ENCODE measurements at places on chromosomes 1 and 21.

DNA sequence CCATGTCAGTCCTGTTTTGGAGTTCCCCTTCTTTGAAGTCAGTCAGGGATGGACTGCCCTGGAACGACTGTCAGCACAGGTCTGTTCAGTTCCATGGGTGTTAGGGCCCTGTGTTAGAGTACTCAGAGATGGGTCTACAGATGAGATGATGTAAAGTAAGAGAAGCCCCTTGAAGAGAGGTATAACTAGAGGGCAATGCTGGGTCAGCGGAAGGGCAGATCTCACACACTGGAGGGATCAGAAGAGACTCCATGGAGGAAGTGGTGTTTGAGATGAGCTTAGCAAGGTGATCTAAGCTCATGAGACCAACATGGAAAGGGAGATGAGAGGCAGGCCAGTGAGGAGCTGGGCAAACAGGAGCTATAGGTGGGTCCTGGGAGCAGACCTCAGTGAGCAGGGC, 7.6 kb downstream of the PPFIA4 start:
- DNase-seq, result no peak

- no peak for DNase-seq
These were observed 6.8 kb downstream of the LAPTM5 start for GRCh38 chr1:30750731-30751291.

DNA sequence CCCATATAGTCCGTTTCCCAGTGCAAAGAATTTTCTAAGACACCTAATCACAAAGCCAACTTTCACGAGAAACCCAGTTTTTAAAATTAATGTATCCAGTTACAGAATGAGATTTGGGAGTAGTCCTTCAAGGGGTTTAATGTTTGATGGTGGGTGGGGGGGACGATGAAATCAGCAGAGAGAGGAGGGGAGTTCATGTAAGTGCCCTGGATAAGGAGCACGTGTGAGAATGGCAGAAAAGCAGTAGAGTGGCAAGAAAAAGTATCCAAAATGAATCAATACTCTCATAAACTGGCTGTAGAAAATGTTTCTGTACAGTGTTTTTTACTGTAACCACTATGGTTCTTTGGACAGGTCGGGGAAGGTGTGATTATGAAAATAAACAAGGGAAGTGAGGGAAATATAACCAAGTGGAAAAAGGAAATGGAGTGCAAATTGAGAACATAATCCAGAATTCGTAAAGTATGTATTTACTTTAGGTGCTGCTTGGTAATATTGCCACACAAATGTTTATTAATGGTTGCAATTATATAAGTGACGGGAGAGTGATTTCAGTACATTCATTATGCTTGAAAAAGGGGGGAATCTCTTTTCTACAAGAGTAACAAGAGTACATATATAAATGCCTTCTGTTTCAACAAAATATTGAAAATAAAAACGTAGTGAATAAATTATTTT, 118.7 kb upstream of the RRP15 start:
- DNase-seq, result no peak

- DNase-seq, result no peak
These were observed 136.1 kb downstream of the TGFB2 start for GRCh38 chr1:218481116-218481775.

Data from GM12878 (cell line).